ENCODE measurements at places on chromosomes 6 and 20.

- DNase-seq: no peak
Observed at GRCh38 chr20:49712646-49712995, 1.1 kb downstream of the B4GALT5 start.

DNA sequence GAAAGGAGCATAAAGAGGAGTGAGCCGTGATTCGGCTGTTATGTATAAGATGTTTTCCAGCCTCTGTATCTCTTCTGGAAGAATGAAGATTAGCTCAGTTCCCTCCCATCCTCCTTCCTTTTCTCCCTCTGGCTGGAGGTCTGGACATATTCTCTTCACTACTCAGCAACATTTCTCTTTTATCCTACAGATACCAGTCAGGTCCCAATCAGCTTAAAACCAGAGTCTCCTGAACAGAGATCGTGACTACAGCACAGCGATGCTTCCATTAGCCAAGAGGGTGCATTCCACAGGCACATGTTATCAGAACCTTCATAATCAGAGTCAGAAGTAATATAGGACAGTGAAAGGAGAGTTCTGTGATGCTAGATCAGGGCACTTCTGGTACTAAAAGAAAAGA is 133.9 kb upstream of the SOX4 start:
- no peak for DNase-seq

DNA sequence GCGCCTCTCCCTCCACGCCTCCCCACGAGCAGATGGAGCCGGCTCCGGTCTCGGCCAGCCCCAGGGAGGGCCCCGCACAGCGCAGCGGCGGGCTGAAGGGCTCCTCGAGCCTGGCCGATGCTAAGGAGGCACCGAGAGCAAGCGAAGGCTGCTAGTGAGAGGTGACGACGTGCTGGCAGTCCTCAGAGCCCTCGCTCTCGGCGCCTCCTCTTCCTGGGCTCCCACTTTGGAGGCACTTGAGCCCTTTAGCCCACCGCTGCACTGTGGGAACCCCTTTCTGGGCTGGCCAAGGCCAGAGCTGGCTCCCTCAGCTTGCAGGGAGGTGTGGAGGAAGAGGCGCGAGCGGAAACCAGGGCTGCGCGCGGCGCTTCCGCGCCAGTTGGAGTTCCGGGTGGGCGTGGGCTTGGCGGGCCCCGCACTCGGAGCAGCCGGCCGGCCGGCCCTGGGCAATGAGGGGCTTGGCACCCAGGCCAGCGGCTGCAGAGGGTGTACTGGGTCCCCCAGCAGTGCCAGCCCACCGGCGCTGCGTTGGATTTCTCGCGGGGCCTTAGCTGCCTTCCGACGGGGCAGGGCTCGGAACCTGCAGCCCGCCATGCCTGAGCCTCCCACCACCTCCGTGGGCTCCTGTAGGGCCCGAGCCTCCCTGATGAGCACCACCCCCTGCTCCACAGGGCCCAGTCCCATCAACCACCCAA is 2.5 kb upstream of the TMEM14C start:
- peak; percentile 47 for DNase-seq

- DNase-seq: no peak
Observed at GRCh38 chr6:154773610-154774089, 40.4 kb downstream of the SCAF8 start.

DNA sequence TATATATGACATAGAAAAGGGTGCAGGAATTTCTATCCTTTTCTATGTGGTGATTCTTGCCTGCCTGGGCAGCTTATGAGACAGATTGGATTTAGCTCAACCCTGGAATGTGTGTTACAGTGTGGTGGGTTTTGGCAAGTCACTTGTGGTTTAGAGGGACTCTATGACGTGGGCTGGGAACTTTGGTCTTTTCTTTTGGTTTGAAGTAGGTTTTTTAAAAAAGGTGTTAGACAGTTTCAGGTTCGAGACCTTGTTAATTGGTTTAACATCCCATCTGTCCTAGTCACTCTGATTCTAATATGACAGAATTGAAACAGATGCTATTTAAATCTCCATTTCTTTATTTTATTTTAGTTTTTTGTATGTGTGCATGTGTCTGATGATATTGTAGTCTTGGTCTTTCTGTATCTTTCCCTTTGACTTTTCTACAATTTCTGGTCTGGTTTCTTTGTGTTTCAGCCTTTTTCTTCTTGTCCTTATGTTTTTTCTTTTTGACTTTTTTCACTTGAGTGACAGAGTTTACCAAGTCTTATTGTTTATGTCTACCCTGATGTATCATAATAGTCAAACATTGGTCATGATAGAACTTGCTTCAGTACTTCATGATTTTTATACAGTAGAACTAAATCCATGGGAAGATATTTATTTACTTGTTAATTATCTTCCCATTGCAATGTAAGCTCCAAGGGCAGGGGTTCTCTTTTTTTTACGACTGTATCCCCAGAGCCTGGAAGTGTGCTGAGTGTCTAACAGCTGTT is 174.3 kb downstream of the CDKAL1 start:
- DNase-seq: peak; percentile 64

DNA sequence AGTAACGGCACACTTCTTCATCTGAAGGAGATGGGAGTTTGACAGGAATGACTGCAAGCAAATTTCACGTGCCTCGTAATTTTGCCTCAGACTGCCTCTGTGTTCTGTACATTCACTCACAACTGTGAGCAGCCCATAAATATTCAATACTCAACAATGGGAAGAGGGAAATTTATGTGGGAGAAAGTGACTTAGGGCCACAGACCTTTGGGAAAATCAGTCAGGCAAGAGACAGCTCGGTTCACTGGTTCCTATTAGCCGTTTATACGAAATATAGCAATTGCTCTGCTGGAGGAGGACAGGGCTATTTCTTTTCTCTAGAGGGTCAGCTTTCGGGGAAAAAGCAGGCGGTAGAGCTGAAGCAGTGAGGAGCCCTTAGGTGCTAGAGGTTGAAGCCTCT is 28.0 kb downstream of the OPN5 start:
- DNase-seq: no peak

GRCh38 chr20:63748070-63748933 is 8.7 kb downstream of the SLC2A4RG start:
- DNase-seq: no peak

DNA sequence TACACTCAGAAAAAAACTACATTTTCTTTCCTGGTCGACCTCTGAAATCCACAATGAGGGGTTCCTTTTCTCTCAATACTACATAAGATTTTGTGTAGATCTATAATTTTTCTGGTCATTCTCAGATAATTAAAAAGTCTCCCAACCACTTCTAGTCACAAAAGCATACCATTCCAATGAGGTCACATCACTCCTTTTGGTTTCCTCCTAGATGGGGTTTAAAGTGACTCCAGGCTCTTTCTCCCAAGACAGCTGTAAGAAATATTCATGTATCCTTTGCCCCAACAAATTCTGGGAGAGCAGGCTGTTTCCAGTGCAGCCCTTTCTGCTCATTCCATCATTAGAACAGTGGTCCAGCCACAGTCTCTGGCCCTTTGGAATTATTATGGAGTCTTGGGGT is 43.1 kb upstream of the BEND6 start:
- no peak for DNase-seq

- no peak for DNase-seq
Observed at GRCh38 chr6:129832299-129832698, 28.8 kb downstream of the TMEM244 start.

DNA sequence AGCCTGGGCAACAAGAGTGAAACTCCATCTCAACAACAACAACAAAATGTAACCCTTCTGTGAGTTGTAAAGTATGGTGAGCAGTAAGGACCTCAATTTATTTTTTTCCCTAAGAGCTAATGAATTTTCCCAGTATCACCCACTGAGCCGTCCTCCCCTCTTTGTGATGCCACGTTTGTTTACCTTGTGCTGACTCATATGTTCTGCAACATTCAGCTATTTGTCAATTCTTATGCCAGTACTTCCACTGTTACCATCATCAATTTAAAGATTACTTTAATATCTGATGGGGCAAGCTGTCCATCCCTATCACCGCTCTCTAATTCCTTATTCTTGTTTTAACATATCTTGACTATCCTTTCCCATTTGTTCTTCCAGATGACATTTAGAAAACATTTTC is 37.5 kb downstream of the MAK start:
- DNase-seq: no peak

DNA sequence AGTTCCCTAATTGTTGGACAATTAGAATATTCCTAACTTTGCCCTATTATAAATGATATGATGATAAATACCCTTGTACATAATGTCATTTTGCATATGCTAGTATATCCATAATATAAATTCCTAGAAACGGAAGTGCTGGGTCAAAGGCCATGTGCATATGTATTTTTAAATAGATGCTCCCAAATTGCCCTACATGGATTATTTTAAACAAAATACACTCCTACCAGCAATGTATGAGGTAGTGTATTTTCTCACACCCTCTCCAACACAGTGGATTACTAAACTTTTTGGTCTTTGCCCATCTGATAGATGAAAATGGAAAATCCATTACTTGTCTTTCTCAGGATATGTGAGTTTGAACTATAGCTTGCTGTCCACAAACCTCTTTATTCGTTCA is 385.1 kb upstream of the JARID2 start:
- DNase-seq: no peak

DNA sequence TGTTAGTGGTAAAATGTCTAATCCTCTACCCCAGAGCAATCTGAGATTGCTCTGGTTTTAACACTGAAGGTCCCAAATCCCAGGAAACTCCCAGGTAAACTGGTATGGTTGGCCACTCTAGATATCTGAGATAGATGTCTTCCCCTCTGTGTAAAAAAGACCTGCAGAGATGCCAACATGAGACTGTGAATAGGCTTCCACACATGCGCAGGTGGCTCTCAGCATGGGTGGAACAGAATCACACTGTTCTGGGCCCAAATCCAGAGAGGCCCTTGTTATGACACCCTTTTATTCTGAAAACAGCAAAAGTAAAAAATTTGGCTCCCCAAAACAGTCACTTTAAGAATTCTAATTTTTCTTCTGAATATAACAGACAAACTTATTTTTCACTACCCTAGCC is 88.7 kb upstream of the BMP5 start:
- DNase-seq: no peak

GRCh38 chr6:26401389-26401986 is 587 bp upstream of the BTN3A1 start:
- no peak for DNase-seq

- DNase-seq: no peak
Observed at GRCh38 chr6:149921361-149921760, 1.6 kb downstream of the RAET1G start.

DNA sequence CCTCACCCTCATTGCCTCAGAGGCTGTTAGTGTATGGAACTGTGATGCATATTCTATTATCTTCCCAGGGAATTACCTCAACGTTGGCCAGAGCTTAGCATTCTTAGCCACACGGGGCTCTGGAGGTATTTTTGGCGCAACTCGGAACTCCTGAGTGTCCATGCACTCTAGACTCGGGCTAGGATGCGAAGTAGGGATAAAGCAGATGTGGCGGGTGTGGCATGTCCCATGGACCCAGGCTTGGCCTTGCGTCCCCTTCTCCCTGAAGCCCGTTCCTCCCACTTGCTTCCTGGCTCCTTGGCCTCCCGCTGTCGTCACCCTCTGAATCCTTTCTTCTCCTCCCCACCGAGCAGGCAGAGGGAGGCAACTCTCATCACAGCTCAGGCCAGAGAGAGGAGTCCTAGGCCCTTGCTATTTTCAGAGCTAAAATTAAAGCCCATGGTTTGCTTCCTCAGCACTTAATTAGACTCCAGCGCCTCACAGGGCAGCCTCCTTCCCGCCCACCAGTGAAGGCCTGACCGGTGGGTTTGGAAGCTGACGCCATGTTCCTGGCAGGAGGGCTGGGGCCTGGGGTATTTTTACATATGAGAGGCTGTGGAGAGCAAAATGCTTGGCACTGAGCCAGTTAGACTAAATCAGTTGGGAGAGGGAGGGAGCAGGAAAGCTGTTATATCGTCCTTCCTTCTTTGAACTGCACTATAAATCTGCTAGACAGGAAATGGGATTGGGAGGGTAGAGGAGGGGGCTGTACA is 138.7 kb downstream of the FOXO3 start:
- DNase-seq: no peak

DNA sequence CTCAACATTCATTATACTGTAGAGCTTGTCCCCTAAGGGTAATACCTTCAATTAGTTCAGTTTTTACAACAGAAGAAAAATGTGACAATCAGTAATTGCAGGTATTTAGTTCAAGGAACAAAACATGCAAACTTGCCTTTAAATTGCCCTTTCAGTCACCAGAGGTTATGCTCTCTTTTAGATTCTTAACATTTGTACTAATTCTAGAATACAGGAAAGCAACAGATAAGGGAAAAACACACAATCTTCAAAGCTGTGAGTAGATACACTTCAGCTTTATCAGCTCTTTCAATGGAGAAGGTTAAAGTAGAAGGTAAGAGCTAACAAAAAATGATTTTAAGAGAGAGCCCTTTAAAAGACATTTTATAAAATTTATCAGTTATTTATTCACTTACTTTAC is 173.1 kb downstream of the HS3ST5 start:
- DNase-seq: no peak

- DNase-seq: no peak
Observed at GRCh38 chr6:26024651-26025046, 62.0 kb downstream of the TRIM38 start.

DNA sequence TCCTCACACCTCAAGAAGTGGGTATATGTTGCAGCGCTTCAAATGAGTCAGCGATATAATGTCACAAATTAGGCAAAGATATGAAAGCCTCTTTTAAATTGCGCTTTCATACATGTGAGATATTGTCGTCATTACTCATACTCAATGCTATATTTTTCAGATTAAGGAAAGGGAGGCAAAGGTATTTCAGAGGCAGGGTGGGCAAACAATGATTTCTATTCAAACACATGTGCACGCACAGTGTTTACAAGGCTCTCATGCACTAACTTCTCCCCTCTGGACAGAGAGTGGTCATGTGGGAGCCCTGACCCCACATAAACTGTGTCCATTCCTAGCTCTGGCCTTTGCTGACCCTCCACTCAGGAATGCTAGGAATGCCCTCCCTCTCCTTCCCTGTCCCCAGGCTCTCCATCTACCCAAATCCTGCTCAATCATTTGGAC is 112.1 kb upstream of the TMEM170B start:
- no peak for DNase-seq

DNA sequence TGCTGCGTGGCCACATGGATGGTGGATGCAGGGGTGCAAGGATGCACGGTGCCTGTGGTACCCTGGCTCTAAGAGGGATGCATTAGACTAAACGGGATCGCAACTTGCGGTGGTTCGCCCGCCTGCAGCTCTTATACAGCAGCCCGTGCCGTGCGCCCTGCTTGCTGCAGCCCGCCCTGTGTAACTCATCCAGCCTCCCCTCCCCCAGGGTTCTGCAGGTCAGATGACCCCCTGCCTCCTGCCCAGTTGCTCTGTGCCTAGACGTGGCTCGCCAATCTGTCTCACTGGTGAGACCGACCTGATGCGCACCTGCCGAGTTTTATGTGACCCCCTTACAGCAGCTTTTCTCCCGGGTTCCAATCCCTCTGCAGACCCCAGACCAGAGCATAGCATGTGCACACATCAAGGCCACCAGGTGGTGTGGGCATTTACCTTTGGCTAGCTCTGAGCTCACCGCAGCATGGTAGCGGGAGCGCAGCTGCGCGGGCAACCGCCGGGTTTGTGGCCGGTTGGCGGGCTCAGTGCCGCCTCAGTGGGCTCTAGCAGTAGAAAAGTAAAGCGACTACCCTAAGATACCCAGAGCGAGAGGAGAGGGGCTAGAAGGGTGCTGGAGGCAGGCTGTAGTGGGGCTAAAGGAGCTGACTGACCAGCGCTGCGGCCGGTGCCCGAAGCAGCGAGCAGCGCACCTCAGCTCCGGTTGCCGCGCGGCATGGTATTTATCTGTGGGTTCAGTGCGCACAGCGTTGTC is 693 bp upstream of the GNAS-AS1 start:
- no peak for DNase-seq

Data from T-helper 2 cell (primary cell).